ENCODE measurements at places on chromosomes 1 and 21. TPM values are rescaled to one million over a fixed set of nuclear protein-coding genes. Genes with fewer than 3 reads are reported as not detected.

MTARC2 gene
- 11.6 TPM for total RNA-seq

DNA sequence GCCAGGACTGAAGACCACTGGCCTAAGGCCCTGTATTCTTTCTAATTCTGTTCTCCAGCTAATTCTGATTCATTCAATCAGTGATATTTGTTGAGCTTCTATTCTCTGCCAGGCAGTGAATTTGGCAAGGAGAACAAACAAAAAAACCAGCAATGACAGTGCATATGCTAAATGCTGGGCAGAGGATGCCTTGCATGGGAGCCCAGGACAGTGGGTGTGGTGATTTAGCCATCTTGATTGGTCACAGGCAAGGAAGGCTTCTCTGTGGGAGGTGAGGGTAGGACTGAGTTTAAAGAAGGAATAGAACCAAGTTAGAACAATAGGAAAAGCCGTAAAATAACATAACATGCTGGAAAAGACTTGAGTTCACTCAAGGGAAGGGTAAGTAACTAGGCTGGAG is 9.2 kb upstream of the CPT2 start:
- no peak for DNase-seq

SEMA6C gene
- 4.8 TPM for total RNA-seq

PCP4L1 gene
- total RNA-seq, result 8.2 TPM

LCE6A gene
- not detected for total RNA-seq

DNA sequence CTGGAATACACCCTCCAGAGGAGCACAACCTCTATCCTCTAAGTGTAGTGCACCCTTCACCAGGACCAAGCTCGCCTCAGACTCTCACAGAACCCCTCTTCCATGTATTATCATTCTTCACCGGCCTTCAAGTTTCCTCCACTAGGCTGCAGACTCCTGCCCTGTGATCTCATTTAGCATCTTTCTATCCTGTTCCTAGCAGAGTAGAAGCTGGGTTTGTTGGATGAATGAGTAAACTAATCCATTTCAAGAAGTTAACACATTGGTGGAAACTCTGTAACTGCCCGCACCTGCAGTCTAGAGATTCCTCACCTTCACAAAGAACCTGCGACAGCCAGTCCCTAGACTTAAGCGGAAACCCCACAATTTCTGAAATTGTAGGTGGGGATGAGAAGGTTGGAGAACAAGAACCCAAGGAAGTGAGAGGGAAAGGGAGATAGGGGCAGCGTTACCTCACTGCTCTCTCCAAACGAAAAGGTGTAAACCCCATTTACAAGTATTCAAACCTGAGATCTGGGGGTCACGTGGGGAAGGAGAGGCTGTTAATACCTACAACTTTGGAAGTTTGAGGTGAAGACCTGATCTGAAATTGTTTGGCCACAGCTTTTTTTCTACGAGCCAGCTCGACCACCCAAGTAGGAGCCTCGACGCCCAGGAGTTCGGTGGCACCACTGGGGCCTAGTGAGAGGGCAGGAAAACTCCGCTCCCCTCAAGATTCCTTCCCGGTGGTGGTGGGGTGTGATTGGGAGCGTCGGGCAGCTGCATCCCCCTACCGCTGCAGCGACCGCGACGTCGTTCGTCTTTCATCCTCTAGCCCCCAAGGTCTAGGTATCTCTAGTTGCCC is 1.2 kb downstream of the PTPN14 start:
- DNase-seq, result peak; percentile 42

All from umbilical cord (tissue), 2 donors.